Stimulated activated CD4-positive, alpha-beta T cell treated with anti-CD3 and anti-CD28 coated beads, Interleukin-1b, Interleukin-23, amount 100 ng/mL, for 4 hours (primary cell): ENCODE measurements at places on chromosomes 3 and 15.

GRCh38 chr15:92818651-92819277 lies 81.4 kb upstream of the CHD2 start:
- DNase-seq = no peak

DNA sequence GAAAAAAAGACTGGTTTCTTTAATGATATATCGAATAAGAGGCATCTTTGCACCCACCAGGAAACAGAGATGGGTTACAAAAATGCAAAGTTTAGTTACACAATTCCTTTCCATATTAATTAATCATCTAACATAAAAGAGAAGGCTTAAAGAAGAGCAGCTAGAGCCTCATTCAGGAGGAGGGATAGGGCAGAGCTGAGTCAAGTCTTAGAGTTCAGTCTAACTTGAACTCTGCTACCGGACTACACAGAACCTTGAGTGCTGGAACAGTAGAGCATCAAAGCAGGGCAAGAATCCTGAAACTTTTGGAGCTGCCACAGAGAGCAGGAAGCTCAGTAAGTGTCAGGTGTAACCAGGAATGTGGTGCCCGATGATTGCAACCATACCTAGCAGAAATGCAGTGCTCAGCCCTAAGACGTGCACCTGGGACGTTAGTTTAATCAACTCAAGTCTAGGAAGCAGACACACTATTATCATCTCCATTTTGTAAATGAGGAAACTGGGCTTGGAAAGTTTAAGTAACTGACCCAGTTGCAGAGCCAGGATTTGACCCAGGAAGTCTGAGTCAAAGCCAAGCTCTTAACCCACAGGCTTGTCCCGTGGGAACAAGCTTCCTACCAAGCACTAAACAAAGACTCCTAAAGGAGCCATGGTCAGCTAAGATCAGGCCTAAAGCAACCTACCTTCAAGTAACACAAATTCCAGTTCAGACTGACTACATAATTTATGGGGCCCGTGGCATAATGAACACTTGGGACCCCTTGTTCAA lies 187.4 kb downstream of the FOXP1 start:
- no peak for DNase-seq

DNA sequence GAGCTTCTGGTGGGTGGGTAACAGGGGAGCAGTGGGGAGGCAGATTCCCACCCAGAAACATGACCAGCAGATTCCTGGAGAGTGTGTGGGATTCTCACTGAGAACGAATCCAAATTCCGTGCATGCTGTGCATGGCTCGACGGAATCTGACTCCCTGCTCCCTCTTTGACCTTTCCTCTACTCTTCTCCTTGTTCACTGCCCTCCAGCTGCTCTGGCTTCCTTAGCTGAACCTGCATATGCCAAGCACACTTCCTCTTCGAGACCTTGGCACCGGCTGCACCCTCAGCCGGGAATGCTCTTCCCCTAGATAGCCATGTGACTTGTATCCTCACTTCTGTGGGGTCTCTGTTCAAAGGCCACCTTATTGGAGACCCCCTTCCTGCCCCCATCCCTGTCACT lies 6.3 kb downstream of the INSYN1 start:
- DNase-seq = no peak

DNA sequence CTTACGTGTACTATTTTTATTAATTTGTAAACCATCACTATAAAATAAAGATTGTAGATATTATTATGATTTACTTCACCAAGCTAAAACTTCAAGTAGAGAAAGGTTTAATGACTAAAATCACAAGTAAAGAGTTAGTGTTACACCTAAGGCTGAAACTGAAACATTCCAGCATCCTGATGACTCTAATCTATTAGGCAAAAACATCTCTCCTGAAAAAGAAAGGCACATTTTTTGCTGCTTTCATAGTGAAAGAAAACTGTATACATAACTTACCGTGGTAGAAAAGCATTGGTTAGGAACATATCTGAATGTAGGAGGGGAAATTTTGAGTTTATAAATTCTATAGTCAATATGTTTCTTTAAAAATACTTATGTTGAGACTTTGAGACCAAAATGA lies 35.4 kb downstream of the CCDC191 start:
- no peak for DNase-seq

DNA sequence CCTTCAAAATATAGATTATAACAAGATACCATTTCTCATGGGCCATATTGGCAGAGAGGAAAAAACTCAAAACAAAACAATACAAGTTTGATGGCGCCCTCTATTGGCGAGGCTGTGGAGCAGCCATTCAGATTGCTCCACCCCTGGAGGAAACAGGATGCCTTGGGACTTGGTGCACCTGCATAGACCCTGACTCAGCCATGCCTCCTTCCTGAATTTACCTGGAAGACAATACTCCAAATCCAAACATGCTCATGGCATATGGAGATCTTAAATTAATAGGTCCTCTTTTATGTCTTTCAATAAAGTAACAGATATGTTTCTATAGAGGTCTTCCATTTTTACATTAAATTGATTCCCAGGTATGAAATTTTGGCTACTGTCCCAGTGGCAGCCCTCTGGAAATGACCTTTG lies 90.0 kb downstream of the APBA2 start:
- peak; percentile 35 for DNase-seq

DNA sequence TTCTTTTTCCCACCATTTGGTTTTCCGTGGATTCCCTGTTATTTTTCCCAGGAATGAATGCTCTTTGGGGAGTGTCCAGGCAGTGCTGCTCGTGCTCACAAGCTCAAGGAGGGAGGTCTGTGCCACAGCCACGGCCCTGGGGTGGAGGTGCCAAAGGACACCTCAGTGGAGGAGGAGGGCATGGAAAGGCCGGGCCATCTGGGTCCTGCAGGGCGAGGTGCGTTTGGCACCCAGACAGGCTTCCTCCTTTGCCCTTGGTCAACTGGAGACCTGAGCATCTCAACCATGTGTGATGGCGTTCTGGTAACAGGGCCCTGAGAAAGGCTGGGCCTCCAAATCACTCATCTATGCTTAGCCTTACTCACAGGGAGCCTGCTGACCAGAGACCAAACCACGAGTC lies 25.4 kb downstream of the KY start:
- DNase-seq = no peak

GRCh38 chr3:101816215-101817149 lies 32.8 kb upstream of the NFKBIZ start:
- DNase-seq = no peak

DNA sequence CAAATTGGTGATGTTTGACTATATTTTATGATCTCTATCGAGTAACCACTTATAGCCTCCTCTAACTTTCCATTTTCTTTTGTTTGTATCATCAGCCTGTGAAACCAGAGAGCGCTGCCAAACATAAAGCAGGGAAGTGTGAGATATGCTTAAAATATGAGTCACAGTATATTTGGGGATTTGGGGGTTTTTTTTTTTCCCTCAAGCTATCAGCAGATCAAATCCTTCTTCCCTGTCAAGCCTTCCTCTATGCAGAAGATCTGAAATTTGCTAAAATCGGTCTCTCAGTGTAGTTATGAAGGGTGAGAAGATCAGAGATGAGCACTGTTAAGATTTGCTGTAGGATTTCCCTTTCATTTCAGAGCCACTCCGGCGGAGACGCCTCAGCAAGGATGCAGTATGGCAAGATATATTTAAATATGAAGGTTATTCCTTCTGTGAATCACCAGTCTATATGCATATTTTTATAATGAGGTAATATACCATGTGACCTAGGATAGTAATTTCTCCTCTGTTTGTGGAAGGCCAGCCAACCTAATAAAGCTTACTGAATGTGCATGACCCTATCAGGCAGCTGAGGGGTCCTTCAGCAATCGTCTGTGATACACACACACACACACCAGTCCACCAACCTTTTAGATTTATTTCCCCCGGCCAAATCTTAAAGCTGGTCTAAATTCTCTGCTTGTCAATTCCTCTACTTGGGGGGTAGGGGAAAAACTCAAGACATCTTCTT lies 474.1 kb downstream of the FOXP1 start:
- no peak for DNase-seq

DNA sequence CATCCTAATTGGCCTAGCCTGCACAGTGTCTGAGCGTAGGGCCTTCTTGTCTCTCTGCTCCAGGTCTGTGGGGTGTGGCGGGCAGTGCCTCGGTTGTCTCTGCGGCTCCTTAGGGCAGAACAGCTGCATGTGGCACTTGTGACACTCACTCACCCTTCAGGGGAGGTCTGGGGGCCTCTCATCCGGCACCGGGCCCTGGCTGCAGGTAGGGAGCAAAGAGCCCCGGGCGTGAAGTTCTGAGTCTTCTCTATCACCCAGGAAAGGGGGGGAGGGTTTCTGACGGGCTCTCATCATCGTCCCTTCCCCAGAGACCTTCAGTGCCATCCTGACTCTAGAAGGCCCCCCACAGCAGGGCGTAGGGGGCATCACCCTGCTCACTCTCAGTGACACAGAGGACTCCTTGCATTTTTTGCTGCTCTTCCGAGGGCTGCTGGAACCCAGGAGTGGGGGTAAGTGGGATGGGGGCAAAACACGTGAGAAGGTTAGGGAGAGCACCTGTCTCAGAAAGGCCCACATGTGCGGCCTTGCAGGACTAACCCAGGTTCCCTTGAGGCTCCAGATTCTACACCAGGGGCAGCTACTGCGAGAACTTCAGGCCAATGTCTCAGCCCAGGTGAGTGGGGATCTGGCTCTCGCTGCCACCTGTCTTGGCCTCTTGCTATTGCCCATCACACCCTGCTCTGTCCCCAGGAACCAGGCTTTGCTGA lies 2.6 kb downstream of the CHRD start:
- no peak for DNase-seq

DNA sequence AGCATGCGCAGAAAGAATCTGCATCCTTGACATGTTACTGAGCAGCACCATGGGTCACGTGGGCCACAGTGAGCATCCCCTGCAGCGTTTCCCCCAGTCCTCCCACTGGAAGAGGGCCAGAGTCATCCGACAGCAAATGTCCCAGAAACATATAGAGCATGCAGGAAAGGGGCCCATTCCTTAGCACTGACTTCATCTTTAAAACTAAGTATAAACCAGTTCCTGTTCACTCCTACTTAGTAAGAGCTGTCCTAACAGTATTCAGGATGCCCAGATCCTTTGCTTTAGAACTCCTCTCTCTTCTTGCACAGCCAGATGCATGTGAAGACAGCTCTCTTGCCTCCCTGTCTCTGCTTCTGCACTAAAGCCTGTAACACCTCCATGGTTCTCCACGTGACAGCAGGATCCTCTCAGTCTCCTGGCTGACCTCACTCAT lies 79.3 kb upstream of the OXTR start:
- no peak for DNase-seq

DNA sequence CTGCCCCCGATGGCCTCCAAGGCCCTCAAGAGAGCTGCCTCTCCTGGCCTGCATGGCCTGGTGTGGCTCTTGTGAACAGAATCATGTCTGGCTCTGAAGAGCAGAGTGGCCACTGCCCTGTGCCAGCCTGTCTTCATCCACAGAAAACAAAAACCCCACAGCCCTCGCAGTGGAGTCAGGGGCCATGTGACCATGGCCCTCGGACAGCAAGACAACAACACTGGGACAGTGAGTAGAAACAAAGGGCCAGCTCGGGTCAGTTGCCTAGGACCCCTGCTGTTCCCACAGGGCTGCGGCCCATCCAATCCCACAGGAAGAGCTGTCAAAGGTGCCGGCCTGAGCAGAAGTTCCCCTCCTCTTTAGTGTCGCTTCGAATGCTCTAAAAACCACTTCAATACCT lies 72.5 kb downstream of the UMPS start:
- no peak for DNase-seq

GRCh38 chr3:71776538-71776937 lies 8.4 kb downstream of the PROK2 start:
- DNase-seq = no peak

- DNase-seq = no peak
These were observed 148.9 kb upstream of the THBS1 start for GRCh38 chr15:39432026-39432425.

GRCh38 chr15:100311154-100311625 lies 30.6 kb downstream of the ADAMTS17 start:
- no peak for DNase-seq

DNA sequence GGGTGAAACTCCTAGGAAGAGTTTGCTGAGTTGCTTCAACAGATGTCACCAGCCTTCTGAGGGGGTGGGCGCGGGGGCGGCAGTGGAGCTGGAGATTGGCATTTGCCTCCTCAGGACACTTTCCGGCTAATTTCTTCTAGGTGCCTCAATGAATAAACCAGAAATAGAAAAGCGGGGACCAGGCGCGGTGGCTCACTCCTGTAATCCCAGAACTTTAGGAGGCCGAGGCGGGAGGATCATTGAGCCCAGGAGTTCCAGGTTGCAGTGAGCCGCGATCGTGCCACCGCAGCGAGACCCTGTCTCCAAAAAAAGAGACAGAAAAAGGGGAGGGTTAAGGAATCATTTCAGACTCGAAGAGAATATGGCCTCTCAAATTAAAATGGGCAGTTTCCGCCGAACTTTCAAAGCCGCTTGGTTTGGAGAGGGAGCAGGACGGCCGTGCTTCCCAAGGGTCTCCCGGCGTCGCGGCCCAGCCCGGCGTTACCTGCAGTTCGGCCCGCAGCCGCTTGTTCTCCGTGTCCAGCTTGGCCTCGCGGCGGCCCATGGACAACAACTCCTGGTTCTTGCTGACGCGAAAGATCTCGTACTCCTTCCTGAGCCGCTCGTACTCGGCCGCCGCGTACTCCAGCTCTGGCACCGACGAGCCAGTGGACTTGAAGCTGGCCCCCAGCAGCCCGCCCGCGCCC lies 587 bp downstream of the NPHP3 start:
- DNase-seq = no peak

DNA sequence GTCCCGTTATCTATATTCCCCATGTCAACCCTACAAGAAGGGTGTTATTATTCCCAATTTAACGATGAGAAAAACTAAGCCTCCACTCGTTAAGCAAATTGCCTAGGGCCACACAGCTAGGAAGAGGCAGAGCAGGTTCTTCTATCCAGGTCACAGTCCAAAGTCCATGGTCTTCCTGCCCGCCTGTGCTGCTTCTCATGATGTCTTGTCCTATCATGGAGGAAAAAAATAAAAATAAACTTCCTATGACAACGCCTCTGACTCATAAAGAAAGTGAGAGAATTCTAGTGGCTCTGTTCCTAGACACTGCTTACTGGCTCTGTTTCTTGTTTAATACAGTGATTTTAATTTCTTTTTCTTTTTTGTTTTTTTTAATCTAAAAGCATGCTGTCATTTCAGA lies 9.7 kb downstream of the COL8A1 start:
- DNase-seq = no peak

DNA sequence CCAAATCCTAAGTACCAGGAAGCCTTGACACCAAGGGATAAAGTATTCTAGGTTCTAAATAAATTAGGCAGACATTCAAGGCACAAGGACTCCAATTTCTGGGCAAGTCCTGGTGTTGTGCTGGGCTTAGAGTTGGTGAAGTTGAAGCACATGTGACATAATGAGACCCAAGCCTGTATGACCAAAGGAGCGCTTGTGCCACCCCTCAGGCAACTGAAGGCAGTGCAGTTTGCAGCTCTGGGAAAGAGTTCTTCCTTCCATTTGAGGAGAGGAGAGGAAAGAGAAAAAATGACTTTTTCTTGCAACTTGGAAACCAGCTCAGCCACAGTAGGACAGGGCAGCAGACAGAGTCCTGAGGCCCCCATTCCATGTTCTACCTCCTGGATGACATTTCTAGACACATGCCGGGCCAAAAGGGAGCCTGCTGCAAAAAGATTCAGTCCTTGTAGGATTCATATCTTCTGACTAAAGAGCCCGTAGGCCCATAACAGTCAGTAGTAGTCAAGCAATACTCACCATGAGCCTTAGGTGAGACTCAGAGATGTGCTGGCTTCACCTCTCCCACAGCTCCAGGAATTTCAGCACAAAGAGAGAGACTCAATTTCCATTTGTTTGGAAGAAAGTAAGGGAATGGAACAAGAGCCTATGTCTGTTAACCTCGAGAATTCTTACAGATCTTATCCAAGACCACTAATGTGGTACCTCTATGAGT lies 588.8 kb upstream of the BCHE start:
- DNase-seq = no peak

- DNase-seq = no peak
These were observed 525 bp upstream of the MCCC1 start for GRCh38 chr3:183099838-183100204.
